ENCODE measurements at places on chromosomes 12 and 14.

DNA sequence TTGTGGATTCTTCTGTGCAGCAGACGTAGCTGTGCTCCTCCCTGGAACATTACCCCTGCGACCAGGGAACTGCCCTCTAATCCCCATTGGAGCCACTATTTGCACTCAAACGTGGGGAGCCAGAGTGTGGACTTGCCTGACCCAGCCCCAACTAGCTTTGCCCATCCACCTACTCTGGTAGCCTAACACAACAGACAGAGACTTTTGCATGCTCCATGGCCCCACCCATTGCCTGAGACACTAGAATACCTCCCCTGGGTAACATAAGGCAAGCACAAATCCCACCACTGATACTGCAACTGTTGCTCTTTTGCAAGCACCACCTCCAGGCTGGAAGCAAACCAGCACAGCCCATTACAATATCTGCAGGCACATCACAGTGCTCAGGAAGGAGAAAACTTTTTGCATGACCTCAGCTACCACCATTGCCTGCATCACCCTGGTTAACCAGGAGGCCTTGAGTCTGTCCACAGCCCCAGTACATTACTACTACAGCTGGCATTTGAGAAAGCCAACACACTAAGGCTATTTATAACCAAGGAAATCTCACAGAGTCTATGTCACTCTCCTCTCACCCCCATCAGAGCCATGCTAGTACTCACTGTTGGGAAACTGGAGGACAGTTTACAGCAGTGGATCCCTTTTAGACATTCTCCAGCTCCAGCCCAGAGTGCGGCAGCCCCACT is 15.0 kb downstream of the CEP128 start:
- no peaks in the 10 kb centered on the region for H3K4me1 ChIP-seq
- H3K36me3 ChIP-seq: no peaks in the 10 kb centered on the region
- H3K4me3 ChIP-seq: no peak overlapping the region
- DNase-seq: no peak
- H3K27me3 ChIP-seq: no peaks in the 10 kb centered on the region
- no peak overlapping the region for H3K27ac ChIP-seq

DNA sequence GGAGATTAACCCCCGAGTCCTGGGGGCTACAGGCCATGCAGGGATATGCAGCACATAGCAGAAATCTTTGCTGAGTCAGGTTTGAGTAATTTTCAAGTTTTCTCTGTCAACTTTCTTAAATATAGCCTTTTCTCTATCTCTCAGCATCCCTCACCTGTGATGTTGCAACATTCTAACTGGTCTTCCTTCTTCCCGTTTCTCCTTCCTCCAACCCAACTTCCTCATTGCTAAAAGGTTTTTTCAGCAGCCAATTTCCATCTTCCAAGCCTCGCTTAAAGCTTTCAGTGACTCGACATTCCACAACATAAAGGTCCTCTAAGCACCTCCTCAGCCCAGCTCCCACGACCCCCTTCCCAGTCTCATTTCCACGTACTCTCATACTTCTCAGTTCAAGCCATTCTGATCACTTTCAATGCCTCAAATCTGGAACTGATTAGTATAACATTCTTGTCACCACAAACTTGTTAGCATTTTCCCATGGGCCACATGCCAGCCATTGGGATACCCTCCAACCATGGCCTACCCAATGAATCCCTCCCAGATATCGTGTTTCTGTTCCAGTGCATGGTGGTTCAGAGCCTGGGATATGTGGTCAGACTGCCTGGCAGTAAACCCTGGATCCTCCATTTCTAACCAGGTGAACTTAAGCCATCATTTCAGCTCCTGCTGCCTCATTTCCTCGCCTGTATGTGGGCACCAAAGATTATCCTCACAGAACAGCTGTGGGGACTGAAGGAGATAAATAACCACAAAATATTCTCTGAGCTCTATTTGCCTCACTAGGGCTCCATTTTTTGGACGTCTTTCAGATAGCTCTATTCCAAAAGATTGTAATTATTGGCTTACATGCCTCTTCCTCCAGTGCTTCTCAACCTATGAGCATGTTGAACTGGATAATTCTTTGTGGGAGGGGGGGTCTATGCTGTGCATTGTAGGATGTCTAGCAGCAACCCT is 65.8 kb downstream of the KCNK10 start:
- H3K36me3 ChIP-seq: no peaks in the 10 kb centered on the region
- no peaks in the 10 kb centered on the region for H3K27me3 ChIP-seq
- peaks cover 29% of the 10 kb centered on the region for H3K4me1 ChIP-seq
- no peak overlapping the region for H3K4me3 ChIP-seq

- H3K36me3 ChIP-seq: no peaks in the 10 kb centered on the region
- H3K27me3 ChIP-seq: no peaks in the 10 kb centered on the region
- no peak for DNase-seq
- H3K27ac ChIP-seq: no peak overlapping the region
- H3K4me3 ChIP-seq: no peak overlapping the region
These were observed 230.6 kb upstream of the KRR1 start for GRCh38 chr12:75742048-75742447.

GRCh38 chr12:10212739-10213131 is at the start of gene GABARAPL1:
Gene GABARAPL1, plus strand, starts transcription at chr12:10212877. Its CDS starts 253 bp downstream, at chr12:10213130.
- no peaks in the 10 kb centered on the region for H3K27me3 ChIP-seq
- DNase-seq: peak; percentile 85
- no peaks in the 10 kb centered on the region for H3K36me3 ChIP-seq
- H3K4me3 ChIP-seq: peak within 1 kb of the TSS; percentile 76

DNA sequence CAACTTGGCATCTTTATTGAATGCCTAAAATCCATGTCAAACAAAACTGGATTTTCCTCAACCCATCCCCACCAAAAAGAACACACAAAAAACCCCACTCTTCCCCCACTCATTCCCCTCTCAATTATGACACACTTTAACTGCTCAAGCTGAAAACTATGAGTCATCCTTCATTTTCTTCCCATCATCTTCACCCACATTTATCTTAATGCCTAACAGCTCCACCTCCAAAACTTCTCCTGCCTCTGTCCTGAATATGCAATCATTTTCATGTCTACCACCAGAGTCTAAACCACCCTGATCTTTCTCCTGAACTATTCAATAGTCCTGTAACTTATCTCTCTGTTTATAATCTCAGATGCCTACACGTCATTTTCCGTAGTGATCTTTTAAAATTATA is 239.7 kb downstream of the BCAT1 start:
- no peak overlapping the region for H3K4me3 ChIP-seq
- no peaks in the 10 kb centered on the region for H3K36me3 ChIP-seq
- H3K27ac ChIP-seq: no peak overlapping the region
- H3K27me3 ChIP-seq: no peaks in the 10 kb centered on the region
- H3K4me1 ChIP-seq: no peaks in the 10 kb centered on the region

DNA sequence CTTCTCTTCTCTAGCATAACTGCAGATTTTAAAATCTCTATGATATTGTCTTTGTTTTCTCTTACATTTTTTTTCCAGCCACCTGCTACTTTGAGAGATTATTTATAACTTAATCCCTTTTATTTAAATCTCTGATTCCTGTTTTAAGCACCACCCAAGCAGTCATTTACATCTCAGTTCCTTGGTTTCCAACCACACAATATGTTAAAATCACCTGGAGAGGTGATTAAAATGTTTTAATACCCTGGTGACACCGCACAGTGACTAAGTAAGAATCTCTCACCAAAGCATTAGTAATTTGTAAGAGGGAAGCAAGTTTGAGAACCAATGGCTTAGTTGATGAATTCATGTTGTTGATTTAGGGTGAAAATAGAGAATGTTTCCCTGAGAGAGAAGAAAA is 849.8 kb downstream of the TMTC2 start:
- H3K27me3 ChIP-seq: no peaks in the 10 kb centered on the region
- H3K27ac ChIP-seq: no peak overlapping the region
- no peaks in the 10 kb centered on the region for H3K4me1 ChIP-seq
- H3K4me3 ChIP-seq: no peak overlapping the region
- no peak for DNase-seq

DNA sequence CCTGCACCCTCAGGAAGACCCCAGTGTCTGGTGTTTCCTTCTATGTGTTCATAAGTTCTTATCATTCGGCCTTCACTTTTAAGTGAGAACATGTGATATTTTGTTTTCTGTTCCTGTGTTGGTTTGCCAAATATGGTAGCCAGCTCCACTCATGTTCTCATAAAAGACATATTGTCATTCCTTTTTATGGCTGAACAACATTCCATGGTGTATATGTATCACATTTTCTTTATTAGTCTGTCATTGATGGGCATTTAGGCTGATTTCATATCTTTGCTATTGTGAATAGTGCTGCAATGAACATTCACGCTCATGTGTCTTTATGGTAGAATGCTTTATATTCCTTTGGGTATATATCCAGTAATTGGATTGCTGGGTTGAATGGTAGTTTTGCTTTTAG is 645.1 kb downstream of the SLC16A7 start:
- H3K4me3 ChIP-seq: no peak overlapping the region
- H3K27me3 ChIP-seq: no peaks in the 10 kb centered on the region

DNA sequence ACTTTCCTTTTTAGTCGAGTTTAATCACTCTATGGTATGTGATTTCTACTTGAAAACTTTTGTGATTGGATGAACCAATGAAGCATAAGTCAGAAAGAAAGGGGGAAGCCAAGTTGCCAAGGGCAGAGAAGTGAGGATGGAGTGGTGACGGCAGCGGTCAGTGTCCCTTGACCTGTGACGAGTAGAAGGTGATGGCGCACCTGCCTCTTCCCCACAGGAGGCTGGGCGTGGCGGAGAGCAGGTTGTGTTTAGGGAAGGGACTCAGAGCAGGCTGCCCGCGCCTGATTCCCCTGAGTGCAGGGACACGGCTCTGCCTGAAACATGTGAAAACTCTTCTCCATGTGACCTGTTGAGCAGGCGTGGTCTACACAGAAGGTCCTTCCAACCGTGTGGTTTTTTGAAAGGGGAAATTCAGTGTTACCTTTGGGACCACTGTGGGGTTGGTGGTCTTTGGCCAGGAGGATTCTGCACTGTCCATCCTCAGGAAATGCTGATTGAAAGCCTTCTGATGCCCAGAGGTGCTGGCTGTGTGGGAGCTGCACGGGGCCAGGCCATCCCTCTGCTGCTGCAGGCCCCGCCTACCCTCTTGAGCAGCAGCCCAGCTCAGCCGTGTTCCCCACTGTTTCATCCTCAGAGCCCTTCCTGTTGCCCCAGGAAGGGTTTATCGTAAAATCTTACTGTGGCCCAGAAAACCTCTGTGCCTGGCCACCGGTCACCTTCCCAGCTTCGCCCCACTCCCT is 23.5 kb upstream of the AMN start:
- H3K27me3 ChIP-seq: no peaks in the 10 kb centered on the region
- H3K4me1 ChIP-seq: no peaks in the 10 kb centered on the region
- no peak for DNase-seq
- H3K36me3 ChIP-seq: no peaks in the 10 kb centered on the region
- no peak overlapping the region for H3K27ac ChIP-seq

DNA sequence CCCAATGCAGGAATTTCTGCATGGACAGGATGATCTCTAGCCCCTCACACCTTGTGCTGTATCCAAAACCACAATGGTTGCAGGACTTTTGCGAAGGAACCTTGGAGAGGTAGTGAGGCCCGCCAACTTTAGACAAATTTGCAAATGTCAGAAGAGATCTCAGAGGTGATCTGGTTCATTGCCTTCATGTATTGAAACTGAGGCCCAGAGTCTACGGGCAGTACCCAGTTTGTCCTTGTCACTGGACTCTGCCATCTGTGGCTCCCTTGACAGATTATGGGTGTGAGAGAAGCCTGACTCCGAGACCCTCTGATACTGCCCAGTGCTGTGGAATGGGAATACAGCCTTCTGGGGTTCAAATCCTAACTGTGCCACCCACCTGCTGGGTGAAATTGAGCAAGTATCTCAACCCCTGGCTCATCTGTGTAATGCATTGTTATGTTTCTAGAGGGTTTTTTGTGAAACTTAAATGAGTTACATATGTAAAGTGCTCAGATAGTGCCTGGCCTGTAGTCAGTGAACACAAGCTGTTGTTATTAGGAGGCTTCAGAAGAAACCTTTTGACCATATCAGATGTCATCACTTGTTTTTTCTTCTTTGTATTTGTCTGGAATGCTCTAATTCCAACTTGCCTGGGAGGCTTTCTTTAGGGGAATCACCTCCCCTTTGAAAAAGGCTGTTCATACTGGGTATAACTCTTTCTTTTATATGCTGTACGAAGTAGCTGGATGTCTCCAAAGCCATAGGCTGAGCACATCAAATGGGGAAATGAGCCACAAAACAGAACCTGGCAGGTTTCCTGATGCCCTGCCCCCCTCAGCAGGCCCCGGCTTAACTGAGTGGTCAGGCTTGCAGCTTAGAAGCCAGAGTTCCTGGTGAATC is 71.4 kb upstream of the SRSF5 start:
- peaks cover 66% of the 10 kb centered on the region for H3K4me1 ChIP-seq
- H3K27ac ChIP-seq: peak overlapping the region; percentile 54
- H3K36me3 ChIP-seq: no peaks in the 10 kb centered on the region
- no peaks in the 10 kb centered on the region for H3K27me3 ChIP-seq
- peak; percentile 78 for DNase-seq
- no peak overlapping the region for H3K4me3 ChIP-seq

- no peak overlapping the region for H3K27ac ChIP-seq
- no peak for DNase-seq
- no peaks in the 10 kb centered on the region for H3K27me3 ChIP-seq
- H3K36me3 ChIP-seq: no peaks in the 10 kb centered on the region
- H3K4me3 ChIP-seq: no peak overlapping the region
- H3K4me1 ChIP-seq: no peaks in the 10 kb centered on the region
These were observed 115.4 kb downstream of the DUSP6 start for GRCh38 chr12:89236748-89237383.

- H3K36me3 ChIP-seq: peaks cover 3% of the 10 kb centered on the region
- H3K4me3 ChIP-seq: no peak overlapping the region
- no peaks in the 10 kb centered on the region for H3K27me3 ChIP-seq
- H3K4me1 ChIP-seq: no peaks in the 10 kb centered on the region
- H3K27ac ChIP-seq: no peak overlapping the region
These were observed 264.4 kb downstream of the DPF3 start for GRCh38 chr14:72629534-72629933.

DNA sequence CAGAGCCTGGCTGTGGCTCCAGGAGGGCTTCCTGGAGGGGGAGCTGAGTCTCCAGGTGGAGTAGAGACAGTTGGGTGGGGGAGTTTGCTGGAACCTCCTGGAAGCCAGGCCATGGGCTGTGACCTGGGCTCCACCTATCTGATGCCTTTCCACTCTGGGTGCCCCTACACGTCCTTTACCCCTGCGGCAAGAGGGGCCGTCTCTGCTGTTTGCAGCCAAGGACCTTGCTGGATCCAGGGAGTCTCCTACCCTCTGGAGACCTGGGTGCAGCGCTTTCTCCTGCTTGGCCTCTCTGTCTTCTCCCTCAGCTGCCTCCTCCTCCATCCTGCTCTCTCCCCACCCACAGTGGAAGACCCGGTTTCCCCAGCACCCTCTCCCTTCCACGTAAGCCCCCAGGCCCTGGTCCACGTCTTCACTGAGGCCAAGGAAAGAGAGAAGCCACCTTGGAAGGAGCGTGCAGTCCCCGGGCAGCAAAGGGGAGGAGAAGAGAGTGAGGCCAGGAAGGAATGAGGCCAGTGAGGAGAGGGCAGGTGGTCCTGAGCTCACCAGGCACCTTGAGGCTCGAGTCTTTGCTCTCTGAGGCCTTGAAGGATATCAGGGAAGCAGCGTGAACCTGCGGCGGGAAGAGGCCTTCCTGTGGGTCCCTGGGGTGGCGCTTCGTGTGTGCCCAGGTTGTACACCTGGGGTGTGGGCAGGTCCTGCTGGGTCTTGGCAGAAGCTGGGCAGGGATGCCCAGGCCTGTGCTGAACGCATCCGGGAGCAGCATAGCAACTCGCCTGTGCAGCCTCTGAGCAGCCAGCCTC is 294.3 kb upstream of the RTL1 start:
- H3K27me3 ChIP-seq: no peaks in the 10 kb centered on the region
- DNase-seq: no peak
- H3K27ac ChIP-seq: no peak overlapping the region
- H3K4me1 ChIP-seq: no peaks in the 10 kb centered on the region

GRCh38 chr12:15933751-15934150 is 22.6 kb downstream of the DERA start:
- no peaks in the 10 kb centered on the region for H3K36me3 ChIP-seq
- H3K27ac ChIP-seq: no peak overlapping the region
- H3K27me3 ChIP-seq: no peaks in the 10 kb centered on the region
- H3K4me3 ChIP-seq: no peak overlapping the region
- no peak for DNase-seq
